ENCODE measurements at places on chromosomes 7 and 10.

DNA sequence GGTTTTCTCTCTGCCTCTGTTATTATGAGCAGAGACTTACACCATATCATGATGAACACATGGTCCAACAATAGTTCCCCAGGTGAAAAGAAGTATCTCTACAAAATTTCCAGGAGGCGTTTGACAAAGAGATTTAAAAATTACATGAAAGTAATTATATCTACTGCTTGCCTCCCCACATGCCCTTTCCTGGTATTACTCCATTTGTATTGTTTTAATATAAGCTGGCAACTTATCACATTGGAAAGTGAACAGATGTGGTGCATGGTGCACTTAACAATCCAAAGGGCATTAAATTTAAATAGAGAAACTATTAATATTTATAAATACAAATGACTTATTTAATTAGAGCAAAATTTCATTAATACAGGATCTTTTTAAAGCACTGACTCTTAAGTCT, 638.2 kb downstream of the ANKRD7 start:
- DNase-seq: no peak

DNA sequence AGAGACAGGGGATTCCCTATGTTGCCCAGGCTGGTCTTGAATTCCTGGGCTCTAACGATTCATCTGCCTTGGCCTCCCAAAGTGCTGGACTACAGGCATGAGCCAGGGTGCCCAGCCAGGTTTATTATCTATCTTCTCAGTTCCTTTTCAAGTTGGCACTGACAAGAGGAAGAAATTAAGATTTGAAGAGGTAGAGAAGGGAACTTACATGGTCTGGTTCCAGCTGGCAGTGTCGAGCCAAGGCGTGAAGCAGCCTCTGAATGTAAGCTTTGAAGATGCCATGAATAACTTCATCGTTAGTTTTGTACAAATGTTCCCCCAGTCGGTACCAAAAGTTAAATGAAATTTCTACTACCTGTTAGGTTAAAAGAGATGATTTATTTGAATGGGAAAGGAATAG, 57.7 kb downstream of the TNPO3 start:
- DNase-seq: no peak

DNA sequence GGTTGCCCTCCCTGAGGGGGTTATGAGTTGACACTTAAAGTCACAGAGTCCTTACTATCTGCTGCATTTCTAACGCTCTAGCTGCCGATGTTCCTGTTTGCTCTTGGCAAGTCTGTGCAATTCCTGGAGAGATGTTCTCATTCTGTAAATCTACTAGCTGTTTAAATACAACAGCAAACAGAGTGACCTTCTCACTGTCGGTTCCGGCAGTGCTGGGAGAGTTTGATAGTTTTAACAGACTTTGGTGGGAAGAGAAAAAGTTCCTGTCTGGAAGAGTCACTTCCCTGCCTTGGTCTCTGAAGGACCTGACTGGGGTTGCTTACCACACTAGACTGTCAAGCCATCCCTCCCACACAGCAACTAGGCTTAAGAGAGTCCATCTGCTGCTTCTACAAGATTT, 63.3 kb upstream of the ELMO1 start:
- no peak for DNase-seq

- DNase-seq: peak; percentile 43
Observed at GRCh38 chr10:49783645-49784044, 21.5 kb upstream of the OGDHL start.

GRCh38 chr10:128914681-128915080, 552.4 kb upstream of the MGMT start:
- no peak for DNase-seq

DNA sequence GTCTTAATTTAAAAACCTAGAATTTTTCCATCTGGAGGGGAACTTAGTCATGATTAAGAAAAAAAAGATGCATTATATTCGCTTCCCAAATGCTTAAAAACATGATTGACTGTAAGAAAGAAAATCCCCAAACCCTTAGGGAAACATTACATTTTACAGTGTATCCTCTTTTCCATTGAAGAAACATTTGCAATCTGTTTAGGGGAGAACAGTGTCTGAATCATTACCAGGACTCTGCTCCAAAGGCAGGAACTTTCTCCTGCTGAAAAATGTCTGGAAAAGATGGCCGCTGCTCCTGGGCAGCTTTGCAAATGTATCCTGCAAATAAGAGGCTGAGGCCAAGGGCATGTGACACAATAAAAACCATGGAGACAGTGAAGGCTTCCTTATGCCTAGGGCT, 173.7 kb downstream of the BUB3 start:
- no peak for DNase-seq

DNA sequence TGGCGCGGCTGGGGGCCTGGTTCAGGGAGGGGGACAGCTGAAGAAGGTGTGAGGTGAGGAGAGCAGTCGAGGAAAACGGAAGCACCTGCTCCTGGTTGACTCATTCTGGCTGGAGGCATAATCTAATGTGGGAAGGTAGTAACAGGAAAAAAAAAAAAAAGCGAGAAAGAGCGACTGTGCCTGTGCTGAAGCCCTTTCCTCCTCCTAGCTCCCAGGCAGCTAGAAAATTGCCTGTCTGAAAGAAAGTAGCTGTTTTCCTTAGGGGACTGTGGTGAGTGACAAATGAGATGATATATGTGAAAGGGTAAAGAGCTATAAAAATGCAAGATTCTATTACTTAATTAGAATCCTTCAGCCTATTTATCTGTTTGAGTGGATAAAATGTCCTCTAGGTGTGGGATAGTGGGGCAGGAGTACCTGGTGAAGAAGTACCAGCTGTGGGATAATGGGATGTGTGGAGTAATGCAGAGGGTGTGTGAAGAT, 4.9 kb upstream of the MEST start:
- DNase-seq: no peak

Data from SK-N-DZ (cell line).